GM12891 (cell line): ENCODE measurements at places on chromosomes 7 and 10.

GRCh38 chr7:27116031-27116961, 13.8 kb upstream of the HOXA2 start:
- no peak for DNase-seq

GRCh38 chr10:98309366-98310355, 41.7 kb upstream of the LOXL4 start:
- DNase-seq, result no peak

- no peak for DNase-seq
These were observed 200.8 kb downstream of the TNS3 start for GRCh38 chr7:47381134-47381495.

- DNase-seq, result no peak
These were observed 55.4 kb downstream of the CALD1 start for GRCh38 chr7:134834689-134835462.

DNA sequence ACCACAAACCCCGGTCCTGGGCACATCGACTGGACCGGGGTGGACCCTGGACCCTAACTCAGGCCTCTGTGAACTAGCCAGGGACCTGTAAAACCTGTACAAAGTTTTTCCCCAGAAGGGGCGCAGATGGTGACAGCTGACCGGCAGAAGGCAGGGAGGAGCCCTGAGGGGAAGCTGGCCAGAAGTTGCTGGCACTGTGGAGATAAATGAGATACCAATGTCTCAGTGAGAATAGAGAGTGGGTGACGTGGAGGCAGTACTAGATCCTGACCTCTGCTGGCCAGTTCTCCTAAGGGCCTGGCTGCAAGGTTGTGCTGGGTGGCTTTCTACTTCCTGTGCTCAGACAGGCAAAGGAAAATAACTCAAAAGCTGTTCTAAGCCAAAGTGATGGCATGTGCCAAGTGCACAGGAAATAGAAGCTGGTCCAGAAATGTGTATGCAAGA, 10.6 kb upstream of the TSPAN14 start:
- no peak for DNase-seq

DNA sequence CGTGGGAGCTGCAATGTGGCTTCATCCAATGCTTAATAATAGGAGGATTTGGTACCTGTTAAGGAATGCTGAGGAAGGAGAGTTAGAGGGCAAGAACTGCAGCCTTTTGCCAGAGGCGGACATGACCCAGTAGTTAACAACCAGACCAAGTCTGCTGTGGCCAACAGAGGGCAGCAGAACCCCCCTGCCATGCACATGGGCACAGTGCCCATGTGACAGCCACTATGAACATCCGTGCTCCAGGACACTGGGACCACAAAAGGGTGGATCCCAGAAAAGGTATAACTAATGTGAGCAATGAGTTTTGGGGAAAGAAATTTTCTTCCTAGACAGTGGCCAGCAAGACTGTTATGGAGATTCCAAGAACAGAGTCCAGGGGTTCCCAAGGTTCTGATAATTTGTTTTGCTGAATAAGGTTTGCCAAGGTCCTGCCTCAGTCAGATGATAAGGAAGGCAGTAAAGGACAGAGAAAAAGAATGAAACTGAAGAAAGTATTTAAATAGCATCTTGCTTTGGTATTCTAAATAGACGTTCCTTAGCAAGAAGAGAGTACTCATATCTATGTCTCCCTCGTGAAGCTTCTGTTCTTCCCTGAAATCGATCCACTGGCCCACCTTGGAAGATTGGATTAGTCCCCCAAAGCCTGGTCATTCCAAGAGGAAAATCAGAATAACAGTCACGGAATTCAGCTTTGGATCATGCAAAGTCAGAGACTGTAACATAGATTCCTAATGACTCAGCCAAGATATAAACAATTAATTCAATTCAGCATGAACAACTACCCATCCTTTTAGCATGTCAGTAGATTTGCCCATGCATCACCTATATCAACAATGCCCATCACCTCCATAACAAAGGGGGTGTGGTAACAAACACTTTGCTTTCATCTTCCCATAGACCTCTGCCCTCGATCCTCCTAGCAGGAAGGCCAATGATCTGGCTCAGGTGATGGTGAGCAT, 56.0 kb downstream of the LGI1 start:
- no peak for DNase-seq

GRCh38 chr10:128932071-128932820, 534.8 kb upstream of the MGMT start:
- no peak for DNase-seq

GRCh38 chr10:65313406-65313805, 1612.4 kb upstream of the LRRTM3 start:
- no peak for DNase-seq

- no peak for DNase-seq
These were observed 128.1 kb upstream of the UNC5B start for GRCh38 chr10:71084061-71084817.

GRCh38 chr7:85115862-85116261, 71.0 kb downstream of the SEMA3D start:
- DNase-seq, result no peak

DNA sequence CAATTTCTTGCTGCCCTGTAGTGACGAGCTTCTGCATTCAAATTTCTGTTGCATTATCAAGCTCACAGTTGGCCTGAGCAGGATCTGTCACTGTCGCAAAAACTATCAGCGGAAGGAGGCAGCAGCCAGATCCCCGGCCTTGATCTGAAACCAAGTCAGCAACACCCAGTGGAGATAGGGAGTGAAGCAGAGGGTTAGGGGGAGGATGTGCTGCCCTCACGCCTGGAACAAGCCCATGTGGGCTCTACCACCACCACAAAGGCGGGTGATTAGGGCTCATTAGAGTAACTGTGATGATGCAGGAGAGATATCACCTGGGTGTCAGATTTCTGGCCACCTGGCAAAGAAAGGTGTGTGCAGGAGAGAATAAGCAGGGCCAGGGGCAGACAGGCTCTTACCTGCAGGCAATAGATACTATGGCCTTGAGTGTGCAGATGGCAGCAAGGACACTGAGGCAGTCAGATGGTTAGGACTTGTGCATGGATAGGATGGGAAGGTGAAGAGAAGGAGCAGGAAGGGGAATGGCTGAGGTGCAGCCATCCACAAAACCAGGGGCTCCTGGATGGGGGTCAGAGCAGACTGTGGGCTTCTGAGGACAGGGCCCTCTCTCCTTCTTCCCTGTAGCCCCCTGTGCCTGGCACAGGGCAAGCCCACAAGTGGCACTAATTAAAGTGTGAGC, 417.3 kb downstream of the RPS24 start:
- DNase-seq, result no peak

DNA sequence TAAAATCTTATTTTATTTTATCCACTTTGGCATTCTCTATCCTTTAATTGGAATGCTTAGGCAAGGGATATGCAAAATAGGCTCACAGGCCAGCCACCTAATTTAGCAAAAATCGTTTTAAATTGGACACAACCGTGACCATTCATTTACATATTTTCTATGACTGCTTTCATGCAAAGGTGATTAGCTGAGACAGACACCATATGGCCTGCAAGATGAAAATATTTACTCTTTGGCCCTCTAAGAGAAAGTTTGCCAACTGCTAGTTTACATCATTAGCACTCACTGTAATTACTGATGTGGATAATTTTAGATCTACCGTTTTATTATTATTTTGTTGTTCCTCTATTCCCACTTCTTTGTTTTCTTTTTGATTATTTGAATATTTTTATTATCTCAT, 375.5 kb upstream of the LRRTM3 start:
- no peak for DNase-seq

DNA sequence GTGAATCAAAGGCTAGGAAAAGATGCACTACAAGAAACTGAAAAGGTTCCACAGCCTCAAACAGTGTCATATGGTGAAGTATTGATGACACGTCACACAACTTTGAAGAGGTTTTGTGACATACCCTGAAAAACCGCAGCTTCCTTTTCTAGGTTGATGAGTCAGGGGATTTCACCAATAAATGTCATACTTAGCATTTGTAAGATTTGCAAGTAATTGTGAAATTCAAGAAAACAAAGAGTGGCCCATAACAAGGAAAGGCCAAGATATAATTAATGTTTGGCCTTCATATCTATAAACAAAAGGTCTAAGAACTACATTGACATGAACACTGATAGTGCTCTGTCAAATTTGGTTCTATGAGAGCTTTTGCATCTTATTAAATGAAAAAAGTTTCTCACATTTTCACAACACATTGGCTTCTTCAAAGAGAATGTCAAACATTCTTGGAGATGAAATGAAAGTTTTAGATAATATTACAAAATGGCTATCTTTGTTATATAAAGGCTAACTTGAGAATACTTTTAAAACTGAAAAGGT, 62.0 kb upstream of the NAMPT start:
- no peak for DNase-seq

GRCh38 chr7:158811461-158811860, 17.8 kb downstream of the ESYT2 start:
- no peak for DNase-seq

- DNase-seq, result peak; percentile 50
These were observed 23.5 kb downstream of the TMEM273 start for GRCh38 chr10:49164559-49165188.

DNA sequence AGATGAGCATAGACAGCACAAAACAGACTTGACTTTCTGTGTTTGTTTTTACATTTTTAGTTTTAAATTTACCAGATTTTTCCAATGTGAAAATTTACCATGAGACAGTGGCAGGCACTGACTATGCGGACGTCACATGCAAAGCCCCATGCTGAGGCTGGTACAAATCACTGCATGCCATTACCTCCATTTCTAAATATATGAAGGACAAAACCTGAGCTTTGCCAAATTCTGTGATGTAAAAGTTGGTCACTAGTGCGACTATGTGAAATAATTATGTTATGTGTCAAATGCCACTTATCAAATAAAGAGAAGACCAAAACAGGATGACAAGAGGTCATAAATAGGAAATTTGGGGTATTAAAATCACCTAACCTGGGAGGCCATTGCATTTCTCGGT, 22.1 kb downstream of the NRAP start:
- no peak for DNase-seq

GRCh38 chr7:26658389-26659084, 205.9 kb downstream of the SKAP2 start:
- DNase-seq, result no peak

DNA sequence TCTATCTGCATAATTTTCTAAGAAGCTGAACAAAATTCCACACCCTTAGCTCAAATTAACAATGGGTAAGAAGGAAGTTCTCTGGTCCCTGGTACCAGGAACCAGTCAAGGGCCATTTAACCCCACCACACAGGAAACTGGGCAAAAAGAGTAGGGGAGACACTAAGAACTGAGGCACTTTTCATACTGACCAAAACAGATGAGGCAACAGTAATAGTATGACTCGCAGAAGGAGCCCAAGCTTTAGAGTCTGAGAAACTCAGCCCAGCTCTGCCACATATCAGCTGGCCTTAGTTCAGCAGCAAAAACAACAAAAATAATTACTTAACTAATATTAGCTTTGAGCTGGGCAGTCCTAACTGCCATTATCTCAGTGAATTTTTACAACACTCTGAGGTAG, 221.2 kb downstream of the FAM107B start:
- DNase-seq, result no peak

DNA sequence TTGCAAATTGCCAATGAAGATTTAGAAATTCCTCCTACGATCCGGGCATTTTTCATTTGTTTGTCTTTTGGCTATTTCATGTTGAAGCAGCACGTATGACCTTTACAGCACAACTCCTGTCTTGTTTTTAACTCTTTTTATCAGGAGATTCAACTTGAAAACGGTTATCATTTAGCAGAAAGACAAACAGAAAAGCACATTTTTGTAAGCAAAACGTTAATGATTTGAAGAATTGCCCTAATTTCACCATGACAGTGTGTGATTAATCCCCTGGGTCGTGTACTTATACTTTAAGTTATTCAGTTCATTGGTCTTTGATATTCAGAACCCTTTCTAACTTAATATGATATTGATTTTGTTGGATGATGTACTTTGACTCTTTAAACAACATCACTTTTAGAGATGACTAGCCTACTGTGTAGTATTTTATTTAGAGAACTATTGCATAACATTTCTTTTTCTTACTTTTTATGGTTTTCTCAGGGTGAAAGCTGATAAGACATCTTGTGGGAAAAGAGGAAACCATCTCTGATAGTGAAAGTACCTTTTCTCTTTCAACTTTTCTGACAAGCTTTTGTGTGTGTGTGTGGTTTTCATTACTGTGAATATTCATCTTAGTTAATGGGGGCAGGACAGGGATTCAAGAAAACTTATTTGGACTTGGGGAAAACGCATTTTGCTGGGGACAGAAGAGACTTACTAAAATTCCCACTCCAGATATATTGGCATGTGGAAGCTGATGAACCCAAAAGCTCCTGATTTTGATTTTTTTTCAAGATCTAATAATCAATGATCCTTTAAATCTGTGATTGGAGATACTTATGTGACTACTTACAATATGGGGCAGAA, 8.1 kb downstream of the HHEX start:
- DNase-seq, result no peak
